ENCODE measurements at places on chromosomes 5 and 9.

- DNase-seq = peak; percentile 63
- H3K27ac ChIP-seq = peak overlapping the region; percentile 7
- no peak overlapping the region for H3K4me3 ChIP-seq
- H3K4me1 ChIP-seq = no peaks in the 10 kb centered on the region
Observed at GRCh38 chr9:91777292-91777830, 172.7 kb downstream of the ROR2 start.

DNA sequence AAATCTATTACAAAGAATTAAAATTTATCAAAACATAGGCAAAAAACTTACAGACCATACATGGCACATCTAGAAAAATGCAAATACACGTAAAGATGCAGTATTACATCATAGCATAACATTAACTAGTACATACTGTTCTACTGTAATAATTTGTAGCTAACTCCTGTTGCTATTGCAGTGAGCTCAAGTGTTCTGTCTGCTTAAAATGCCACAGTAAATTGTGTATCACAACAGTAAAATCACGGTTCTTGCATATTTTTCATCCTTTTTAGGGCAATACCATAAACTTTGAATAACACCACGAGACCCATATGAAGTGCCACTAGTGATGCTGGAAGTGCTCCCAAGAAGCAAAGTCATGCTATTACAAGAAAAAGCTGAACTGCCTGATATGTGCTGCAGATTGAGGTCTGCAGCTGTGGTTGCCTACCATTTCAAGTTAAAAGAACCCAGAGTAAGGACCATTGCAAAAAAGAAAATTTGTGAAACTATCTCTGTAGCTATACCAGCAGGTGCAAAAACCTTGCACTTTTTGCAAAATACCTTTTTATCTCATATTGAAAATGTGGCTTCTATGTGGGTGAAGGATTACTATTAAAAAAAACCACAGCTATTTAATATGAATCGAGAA lies 14.2 kb downstream of the HOMER1 start:
- no peak overlapping the region for H3K27ac ChIP-seq
- H3K27me3 ChIP-seq = no peaks in the 10 kb centered on the region
- DNase-seq = no peak
- no peak overlapping the region for H3K4me3 ChIP-seq
- no peaks in the 10 kb centered on the region for H3K4me1 ChIP-seq

DNA sequence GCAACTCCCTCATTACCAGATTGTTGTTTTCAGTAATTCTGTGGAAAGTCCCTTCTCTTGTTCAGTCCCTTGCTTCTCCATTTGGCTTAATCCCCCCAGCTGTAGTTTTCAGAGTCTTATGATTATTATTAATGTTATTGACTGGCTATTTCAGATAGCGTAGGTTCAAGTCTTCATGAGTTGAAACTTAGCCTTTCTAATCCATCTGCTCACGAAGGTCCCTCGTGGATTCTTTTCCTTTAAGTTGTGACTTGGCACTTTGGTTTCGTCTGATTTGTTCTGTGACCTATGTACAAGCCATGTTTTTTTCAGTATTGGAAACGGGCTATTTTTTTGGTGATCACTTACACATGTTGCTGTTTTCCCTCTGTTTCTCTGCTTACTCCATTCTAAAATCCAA lies 260.3 kb downstream of the TMEM167A start:
- H3K27ac ChIP-seq = no peak overlapping the region
- H3K27me3 ChIP-seq = no peaks in the 10 kb centered on the region
- no peak for DNase-seq
- no peak overlapping the region for H3K4me3 ChIP-seq
- no peaks in the 10 kb centered on the region for H3K36me3 ChIP-seq

- no peaks in the 10 kb centered on the region for H3K4me1 ChIP-seq
- DNase-seq = no peak
- no peak overlapping the region for H3K4me3 ChIP-seq
- H3K27ac ChIP-seq = no peak overlapping the region
- H3K36me3 ChIP-seq = peaks cover 52% of the 10 kb centered on the region
Observed at GRCh38 chr5:55418994-55419968, 111.5 kb downstream of the MTREX start.

GRCh38 chr5:132293992-132294727 lies at the start of gene SLC22A4:
TSS of gene SLC22A4 (plus strand) at chr5:132294394. CDS start at chr5:132294617, 223 bp downstream.
- no peaks in the 10 kb centered on the region for H3K36me3 ChIP-seq
- peak; percentile 94 for DNase-seq
- peak within 1 kb of the TSS; percentile 78 for H3K4me3 ChIP-seq
- peak within 1 kb of the TSS; percentile 98 for H3K27ac ChIP-seq

GRCh38 chr9:98897745-98898144 lies 46.0 kb upstream of the COL15A1 start:
- no peak overlapping the region for H3K4me3 ChIP-seq
- no peak for DNase-seq
- H3K27me3 ChIP-seq = no peaks in the 10 kb centered on the region
- H3K27ac ChIP-seq = no peak overlapping the region

GRCh38 chr9:69097923-69098593 lies 62.5 kb downstream of the FXN start:
- DNase-seq = no peak
- no peak overlapping the region for H3K4me3 ChIP-seq
- no peaks in the 10 kb centered on the region for H3K36me3 ChIP-seq
- H3K27ac ChIP-seq = peak overlapping the region; percentile 8

- no peak overlapping the region for H3K27ac ChIP-seq
- H3K27me3 ChIP-seq = no peaks in the 10 kb centered on the region
- no peak for DNase-seq
- H3K4me1 ChIP-seq = no peaks in the 10 kb centered on the region
- H3K36me3 ChIP-seq = no peaks in the 10 kb centered on the region
Observed at GRCh38 chr5:114387433-114387832, 25.6 kb downstream of the KCNN2 start.

GRCh38 chr5:168987543-168988300 lies 313.2 kb downstream of the SLIT3 start:
- H3K27ac ChIP-seq = no peak overlapping the region
- H3K27me3 ChIP-seq = no peaks in the 10 kb centered on the region
- peak; percentile 77 for DNase-seq
- H3K4me1 ChIP-seq = no peaks in the 10 kb centered on the region

DNA sequence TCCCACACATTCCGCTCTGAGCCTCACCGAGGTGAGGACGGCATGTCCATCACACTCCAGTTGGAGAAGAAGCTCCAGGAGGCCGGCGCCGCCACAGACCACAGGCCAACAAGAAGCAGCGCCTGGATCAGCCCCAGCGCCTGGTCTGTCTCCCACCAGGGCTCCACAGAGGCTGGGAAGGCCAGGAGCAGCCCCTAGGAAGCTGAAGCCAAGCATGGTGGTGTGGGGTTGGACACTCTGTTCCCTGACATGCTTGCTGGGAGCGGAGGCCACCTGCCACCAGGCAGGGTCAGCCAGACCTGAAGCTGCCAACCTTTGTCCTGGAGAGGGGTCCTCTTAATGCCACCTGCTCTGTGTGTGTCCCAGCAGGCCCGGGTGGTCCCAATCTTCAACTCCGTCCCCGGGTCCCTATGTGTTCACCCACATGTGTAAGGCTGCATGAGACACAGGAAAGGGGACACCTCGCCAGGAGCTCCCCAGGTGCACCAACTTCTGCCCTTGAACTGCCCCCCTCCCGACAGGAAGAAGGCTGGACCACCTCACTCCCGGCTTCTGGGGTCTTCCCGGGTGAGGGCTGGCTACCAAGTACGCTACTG lies 140.1 kb upstream of the PPP1R26 start:
- H3K36me3 ChIP-seq = no peaks in the 10 kb centered on the region
- peaks cover 28% of the 10 kb centered on the region for H3K27me3 ChIP-seq
- no peak overlapping the region for H3K4me3 ChIP-seq
- DNase-seq = no peak
- no peaks in the 10 kb centered on the region for H3K4me1 ChIP-seq

DNA sequence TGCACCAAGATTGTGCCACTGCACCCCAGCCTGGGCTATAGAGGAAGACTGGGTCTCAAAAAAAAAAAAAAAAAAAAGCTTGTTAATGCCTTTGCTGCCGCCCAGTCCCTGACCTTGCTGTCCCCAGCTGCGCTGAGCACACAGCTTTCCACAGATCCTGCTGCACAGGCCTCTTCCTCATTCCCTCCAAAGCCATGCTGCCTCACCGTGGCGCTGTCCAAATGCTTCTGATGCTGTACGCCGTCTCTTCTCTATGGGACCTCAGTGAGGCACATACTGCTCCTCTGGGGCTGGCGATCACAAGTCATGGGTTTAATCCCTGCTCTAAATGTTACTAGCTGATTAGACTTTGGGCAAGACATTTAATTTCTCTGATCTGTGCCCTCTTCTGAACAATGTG lies 234.1 kb downstream of the FBXL7 start:
- no peaks in the 10 kb centered on the region for H3K36me3 ChIP-seq
- no peak overlapping the region for H3K4me3 ChIP-seq
- no peak overlapping the region for H3K27ac ChIP-seq
- H3K4me1 ChIP-seq = no peaks in the 10 kb centered on the region

- H3K4me3 ChIP-seq = no peak overlapping the region
- H3K36me3 ChIP-seq = no peaks in the 10 kb centered on the region
- H3K27me3 ChIP-seq = no peaks in the 10 kb centered on the region
- DNase-seq = no peak
- no peak overlapping the region for H3K27ac ChIP-seq
Observed at GRCh38 chr9:104835161-104835560, 71.2 kb downstream of the NIPSNAP3B start.

GRCh38 chr9:135960411-135961276 lies 529 bp downstream of the UBAC1 start:
- H3K4me1 ChIP-seq = peaks cover 5% of the 10 kb centered on the region
- DNase-seq = no peak
- H3K27me3 ChIP-seq = no peaks in the 10 kb centered on the region
- peak overlapping the region; percentile 79 for H3K4me3 ChIP-seq
- H3K27ac ChIP-seq = peak overlapping the region; percentile 91

DNA sequence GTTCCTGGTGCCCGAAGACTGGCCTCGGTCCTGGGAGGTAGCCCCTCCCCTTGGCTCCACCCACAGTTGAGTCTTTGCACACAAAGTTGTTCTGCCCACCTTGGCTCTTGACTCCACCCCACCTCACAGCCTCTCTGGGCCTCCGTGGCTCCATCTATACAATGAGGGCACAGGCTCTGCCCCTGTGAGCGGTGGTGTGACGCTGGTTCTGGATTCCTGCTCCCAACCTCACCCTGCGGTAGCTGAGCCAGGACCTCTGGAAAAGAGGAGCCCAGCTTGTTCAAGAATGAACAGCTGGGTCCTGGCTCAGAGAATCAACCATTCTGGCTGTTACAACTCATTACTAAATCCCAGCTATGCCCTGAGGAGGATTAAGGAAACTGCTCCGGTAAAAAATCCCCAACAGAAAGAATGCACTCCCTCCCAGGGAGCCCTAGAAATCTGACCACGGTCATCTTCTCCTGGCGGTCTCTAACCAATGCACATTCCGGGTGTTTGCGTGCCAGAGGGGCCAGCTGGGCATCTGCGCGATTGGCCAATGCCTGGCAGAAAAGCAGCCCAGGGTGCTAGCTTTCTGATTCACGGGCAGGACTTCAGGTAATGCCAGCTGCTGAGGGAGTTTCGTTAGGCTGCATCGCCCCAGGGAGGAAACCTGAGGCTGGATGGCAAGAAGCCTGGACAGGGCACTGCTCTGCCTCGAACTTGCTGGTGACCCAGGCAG lies 9.9 kb upstream of the GRHPR start:
- H3K27ac ChIP-seq = no peak overlapping the region
- peak; percentile 43 for DNase-seq
- H3K4me1 ChIP-seq = peaks cover 6% of the 10 kb centered on the region
- H3K36me3 ChIP-seq = no peaks in the 10 kb centered on the region
- H3K27me3 ChIP-seq = no peaks in the 10 kb centered on the region

DNA sequence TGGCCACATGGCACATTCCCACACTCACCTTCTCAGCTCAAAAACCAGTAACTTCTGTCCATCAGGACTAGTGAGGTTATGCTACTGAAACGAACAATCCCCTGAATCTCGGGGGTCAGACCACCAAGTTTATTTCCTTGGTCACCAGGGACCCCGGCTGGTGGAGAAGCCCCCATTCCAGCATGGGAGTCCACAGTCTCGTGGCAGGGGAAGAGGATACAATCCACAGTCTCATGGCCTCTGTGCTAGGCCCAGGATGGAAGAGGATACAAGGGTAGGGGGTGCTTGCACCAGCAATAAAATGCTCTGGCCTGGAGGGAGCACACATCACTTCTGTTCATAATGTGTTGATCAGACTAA lies 7.4 kb upstream of the CARD19 start:
- H3K4me3 ChIP-seq = no peak overlapping the region
- H3K4me1 ChIP-seq = peaks cover 8% of the 10 kb centered on the region
- no peaks in the 10 kb centered on the region for H3K27me3 ChIP-seq
- DNase-seq = no peak
- no peaks in the 10 kb centered on the region for H3K36me3 ChIP-seq

DNA sequence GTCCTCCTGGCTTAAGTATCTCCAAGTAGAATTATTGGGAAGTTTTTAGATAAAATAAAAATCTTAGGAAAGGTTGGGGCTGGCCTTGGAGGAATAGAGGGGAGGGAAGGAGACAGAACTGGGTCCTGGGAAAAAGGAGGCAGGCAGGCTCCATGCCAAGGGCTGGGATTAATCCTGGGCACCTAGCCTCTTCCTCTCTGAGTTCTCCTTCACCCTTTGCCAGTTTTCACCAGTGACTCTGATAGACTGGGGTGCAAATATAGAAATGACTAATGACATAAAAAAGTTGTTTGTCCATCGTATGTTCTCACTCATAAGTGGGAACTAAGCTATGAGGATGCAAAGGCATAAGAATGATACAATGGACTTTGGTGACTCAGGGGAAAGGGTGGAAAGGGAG lies 81.9 kb downstream of the RMI1 start:
- H3K4me3 ChIP-seq = no peak overlapping the region
- no peak overlapping the region for H3K27ac ChIP-seq
- DNase-seq = no peak

- H3K4me1 ChIP-seq = no peaks in the 10 kb centered on the region
- no peaks in the 10 kb centered on the region for H3K27me3 ChIP-seq
- H3K4me3 ChIP-seq = no peak overlapping the region
- peaks cover 10% of the 10 kb centered on the region for H3K36me3 ChIP-seq
Observed at GRCh38 chr9:2720179-2720654, 2.9 kb downstream of the KCNV2 start.

DNA sequence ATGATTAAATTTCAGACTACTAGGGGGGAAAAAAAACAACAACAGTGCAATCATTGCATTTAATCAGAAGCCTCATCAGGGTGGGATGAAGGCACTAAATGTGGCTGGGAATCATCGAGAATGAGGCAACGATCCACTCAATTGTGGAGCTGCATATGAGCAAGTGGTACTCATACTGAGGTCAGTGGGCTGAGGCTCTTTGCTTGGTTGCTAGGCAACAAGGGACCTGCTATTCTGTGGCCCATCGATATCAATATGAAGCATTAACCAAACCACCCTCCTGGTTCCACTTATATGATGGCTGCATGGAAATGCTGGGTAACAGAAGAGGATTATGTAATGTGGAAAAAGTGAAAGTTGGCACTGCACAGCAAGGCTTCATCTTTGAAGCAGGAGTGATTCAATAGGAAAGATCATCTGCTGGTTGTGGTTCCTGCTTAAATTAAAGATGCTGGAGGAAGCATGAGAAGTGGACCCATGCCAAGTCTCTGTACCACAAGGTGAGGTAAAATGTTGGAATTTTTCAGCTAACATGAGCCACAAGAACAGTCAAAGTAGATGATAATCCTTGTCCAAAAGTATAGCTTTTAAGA lies 159.8 kb upstream of the HMHB1 start:
- no peaks in the 10 kb centered on the region for H3K36me3 ChIP-seq
- no peaks in the 10 kb centered on the region for H3K27me3 ChIP-seq
- no peak overlapping the region for H3K4me3 ChIP-seq
- DNase-seq = no peak

- H3K27me3 ChIP-seq = no peaks in the 10 kb centered on the region
- no peak overlapping the region for H3K4me3 ChIP-seq
- no peak for DNase-seq
- H3K27ac ChIP-seq = no peak overlapping the region
- H3K36me3 ChIP-seq = no peaks in the 10 kb centered on the region
Observed at GRCh38 chr9:134303601-134304000, 22.7 kb upstream of the RXRA start.

- peaks cover 7% of the 10 kb centered on the region for H3K4me1 ChIP-seq
- DNase-seq = no peak
- H3K27ac ChIP-seq = no peak overlapping the region
Observed at GRCh38 chr5:135934939-135935338, 19.8 kb downstream of the LECT2 start.
